8988T (cell line): ENCODE measurements at places on chromosomes 5 and 9.

- DNase-seq, result no peak
Observed at GRCh38 chr9:112551641-112552040, 65.0 kb downstream of the KIAA1958 start.

GRCh38 chr5:85452322-85453025 lies 1067.8 kb upstream of the EDIL3 start:
- DNase-seq, result no peak

DNA sequence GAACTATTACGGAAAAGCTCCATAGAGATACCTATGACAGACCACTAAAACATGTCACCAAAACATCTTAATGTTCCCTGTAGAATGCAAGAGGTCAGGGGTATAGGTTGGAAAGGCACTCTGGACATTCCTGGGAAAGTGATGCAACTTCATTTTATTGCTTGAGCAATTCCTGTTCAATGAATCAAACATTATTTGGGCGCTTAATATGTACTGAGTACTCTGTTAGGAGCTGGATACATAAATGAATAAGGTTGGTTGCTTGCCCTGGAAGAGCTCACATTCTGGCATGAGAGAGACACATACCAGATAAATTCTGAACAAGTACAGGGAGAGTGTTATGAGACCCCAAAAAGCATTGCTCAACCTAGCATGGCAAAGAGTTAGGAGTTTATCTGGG lies 408.9 kb upstream of the DMAC1 start:
- DNase-seq, result no peak

GRCh38 chr9:133979273-133979920 lies 12.7 kb downstream of the VAV2 start:
- DNase-seq, result no peak

- DNase-seq, result no peak
Observed at GRCh38 chr9:88653911-88654310, 118.9 kb downstream of the NXNL2 start.
